Mucosa of descending colon (tissue), 3 donors: ENCODE measurements at places on chromosomes 2 and 18.

DNA sequence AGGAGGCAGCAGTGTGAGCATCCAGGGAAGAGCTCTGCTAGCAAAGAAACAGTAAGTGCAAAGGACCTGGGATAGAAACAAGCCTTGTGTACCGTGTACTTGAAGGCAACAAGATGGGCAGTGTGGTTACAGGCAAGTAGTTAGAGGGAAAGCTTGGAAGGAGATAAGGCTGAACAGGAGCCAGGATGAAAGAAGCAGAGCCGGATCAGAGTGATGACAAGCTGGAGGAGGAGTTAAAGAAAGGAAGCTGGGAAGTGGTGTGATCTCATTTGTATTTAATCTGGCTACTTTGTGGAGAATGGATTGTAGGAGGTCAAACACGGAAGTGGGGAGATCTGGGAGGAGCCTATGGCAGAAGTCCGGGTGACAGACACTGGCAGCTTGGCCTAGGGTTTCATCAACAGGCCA is 44.7 kb upstream of the VPS54 start:
- no peak for DNase-seq

DNA sequence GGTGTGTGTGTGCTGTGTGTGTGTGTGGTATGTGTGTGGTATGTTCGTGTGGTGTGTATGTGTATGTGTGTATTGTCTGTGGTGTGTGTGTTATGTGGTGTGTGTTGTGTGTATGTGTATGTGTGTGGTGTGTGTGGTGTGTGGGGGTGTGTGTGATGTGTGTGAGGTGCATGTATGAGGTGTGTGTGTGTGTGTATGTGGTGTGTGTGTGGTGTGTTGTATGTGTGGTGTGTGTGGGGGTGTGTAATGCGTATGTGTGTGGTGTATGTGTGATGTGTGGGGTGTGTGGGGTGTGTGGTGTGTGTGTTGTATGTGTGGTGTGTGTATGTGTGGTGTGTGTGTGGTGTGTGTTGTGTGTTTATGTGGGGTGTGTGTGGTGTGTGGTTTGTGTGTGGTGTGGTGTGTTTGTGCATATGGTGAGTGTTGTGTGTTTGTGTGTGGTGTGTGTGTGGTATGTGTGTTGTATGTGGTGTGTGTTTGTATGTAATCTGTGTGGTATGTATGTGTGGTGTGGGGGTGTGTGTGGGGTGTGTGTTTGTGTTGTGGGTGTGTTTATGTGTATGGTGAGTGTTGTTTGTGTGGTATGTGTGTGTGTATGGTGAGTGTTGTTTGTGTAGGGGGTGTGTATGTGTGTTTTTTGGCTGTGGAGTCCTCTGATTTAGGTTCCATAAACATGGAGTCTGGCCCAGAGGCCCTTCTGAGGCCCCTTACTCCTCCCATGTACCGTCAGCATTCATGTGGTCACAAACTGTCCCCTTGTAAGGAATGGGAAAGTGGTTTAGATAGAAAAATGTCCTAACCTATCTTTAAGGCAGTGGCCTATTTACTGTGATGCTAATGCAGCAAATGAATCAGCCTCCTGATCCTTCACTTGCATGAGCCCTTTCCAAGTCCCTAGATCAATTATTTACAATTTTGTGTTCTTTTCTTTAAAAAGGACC is 116.0 kb downstream of the ALPK2 start:
- no peak for DNase-seq

- DNase-seq, result no peak
Observed at GRCh38 chr2:170836027-170836426, 19.3 kb downstream of the GAD1 start.

DNA sequence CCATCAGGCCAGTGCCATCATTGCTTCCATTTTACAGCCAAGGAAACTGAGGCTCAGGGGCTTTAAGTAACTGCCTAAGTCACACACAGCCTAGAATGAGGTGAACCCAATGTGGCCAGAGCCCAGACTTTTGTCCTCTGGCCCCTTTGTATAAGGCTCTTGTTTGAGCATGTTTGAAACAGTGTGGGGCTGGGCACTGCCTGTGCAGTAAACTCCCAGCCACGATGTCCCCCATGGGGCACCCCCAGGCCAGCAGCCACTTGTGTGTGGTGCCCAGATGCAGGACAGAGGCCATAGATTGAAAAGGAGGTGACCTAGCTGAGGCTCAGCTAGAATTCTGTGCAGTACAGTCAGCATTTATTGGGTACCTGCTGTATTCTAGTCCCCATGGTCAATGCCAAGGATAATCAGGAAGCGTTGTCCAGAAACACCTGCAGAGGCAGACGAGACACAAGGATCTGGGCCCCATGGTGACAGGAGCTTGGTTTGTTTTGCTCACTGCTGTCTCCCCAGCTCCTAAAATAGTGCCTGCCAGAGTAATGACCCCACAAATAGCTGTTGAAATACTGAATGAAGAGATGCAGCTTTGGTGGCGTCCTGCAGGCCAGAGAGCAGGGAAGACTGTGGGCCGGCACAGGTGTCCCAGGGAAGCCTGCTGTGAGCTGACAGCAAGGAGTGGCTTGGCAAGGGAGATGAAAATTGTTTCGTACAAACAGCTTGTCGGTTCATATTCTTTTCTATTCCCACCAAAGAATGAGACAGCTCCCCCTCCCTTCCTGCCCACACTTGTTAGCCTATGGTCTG is 160.7 kb downstream of the LDLRAD4 start:
- no peak for DNase-seq

DNA sequence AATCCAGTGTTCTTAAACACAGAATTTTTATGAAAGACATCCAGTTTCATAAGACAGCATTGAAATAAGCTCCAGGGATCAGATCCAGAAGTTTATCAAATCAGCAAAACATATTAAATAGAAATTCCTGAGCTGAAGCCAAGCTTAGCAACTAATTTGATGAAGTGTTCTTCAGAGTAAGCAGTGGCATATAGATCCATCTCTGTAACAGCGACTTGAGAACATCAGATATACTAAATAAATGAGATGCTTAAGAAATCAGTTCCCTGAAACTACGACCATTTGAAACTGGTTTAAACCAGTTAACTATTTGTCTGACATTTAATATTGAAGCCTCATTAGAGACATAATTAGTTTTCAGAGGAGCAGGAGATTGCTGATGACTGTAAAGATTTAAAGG is 34.1 kb downstream of the PPP1R1C start:
- DNase-seq, result no peak

DNA sequence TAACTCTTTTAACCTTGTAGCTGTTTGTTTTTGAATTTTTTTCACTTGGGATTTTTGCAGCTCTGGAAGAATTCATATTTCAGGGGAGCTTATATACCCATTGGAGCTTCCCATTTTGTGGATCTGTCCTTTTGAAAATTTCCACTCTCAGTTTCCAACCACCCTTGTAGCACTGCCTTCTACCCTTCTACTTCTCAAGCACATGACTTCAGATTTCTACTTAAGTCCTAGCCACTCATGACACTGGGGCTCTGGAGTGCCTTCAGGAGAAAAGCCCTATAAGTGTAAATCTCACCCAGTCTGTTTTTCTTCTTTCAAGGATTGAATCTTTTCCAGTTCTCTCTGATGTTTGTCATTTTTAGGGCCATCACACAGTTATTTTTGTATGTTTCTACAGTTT is 283.7 kb upstream of the KCNH7 start:
- DNase-seq, result no peak

- DNase-seq, result peak; percentile 64
Observed at GRCh38 chr2:190469771-190470170, 61.6 kb downstream of the MFSD6 start.

GRCh38 chr18:58668897-58669296 is 2.4 kb upstream of the MALT1 start:
- no peak for DNase-seq

- DNase-seq, result no peak
Observed at GRCh38 chr2:138919120-138919747, 139.0 kb upstream of the NXPH2 start.

DNA sequence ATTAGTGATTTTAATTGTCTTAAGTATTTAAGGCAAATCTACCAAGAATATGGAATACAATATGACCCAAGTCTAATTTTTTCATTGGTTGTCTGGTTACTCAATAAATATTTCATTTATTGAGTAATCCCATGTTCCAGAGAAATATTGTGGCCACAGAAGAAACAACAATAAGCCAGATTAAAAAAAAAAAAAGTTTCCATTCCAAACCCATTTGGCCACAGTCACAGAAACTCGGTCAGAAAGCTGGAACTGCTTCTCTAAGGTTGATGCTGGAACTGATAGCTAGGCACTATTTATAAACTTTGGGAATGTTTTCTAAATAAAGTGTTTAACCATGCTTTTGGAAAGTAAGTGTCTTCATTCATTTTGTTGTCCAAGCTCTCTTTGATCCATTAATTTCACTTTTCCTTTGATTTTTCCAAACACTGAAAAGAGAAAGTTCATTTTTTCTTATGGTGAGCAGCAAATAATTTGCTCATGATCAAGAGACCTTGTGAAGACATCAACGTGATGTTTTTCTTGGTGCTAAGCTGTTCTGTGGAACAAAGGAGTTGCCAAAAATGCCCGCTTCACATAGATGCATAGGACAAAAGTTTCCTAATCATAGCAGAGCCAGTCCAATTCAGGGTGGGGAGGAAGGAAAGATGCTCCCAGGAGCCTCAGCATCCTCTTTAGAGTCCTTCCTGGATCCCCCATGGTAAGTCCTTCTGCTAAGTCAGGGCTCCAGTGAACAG is 72.1 kb upstream of the CCBE1 start:
- DNase-seq, result no peak

- DNase-seq, result peak; percentile 61
Observed at GRCh38 chr2:218814540-218815243, 16.9 kb downstream of the PRKAG3 start.

GRCh38 chr2:46878886-46879285 is 36.7 kb downstream of the MCFD2 start:
- no peak for DNase-seq

DNA sequence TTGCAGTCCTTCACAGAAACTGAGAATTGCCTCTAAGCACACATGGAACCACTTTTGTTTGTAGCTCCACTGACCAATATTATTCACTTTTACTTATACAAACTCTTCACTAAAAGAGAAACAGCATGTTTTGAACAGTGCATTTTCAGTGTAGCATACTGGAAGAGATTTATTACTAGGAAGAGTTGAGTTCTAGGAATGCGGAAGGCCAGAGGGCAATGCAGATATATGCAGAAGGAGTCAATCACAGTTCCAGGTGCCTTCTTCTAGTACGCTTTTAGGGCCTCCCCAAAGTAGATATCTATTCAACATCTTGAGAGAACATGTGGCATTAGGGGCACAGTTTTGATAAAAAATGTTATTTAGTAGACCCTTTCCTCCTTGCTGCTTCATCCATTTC is 1654.0 kb upstream of the ZEB2 start:
- no peak for DNase-seq

DNA sequence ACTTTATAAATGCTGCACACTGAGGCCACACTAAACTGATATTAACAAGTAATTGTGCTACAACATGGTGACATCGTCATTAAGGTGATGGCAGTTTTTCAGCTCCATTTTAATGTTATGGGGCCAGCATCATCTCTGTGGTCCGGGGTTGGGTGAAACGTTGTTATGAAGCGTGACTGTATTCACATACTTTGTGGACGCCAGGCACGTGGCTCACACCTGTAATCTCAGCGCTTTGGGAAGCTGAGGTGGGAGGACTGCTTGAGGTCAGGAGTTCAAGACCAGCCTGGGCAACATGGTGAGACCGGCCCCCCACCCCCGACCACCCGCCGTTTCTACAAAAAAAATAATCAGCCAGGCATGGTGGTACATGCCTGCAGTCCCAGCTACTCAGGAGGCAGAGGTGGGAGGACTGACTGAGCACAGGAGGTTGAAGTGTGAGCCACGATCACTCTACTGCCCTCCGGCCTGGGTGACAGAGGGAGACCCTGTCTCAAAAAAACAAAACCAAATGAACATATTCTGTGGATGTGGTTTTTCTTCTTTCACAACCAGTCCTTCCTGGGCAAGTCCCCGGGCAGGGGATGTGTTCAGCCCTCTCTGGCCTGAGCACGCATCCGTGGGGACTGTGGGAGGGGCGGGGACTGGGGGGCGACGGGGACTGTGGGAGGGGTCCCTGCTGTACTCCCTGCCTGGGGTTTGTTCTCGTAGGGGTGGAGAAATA is 12.9 kb upstream of the GAL3ST2 start:
- DNase-seq, result no peak

- DNase-seq, result no peak
Observed at GRCh38 chr2:121400201-121400600, 115.2 kb upstream of the TFCP2L1 start.

GRCh38 chr2:159942146-159942545 is 120.3 kb downstream of the PLA2R1 start:
- DNase-seq, result no peak

GRCh38 chr2:24667542-24667941 is 125.6 kb downstream of the PTRHD1 start:
- no peak for DNase-seq

- no peak for DNase-seq
Observed at GRCh38 chr2:148742373-148742772, 97.8 kb downstream of the EPC2 start.

DNA sequence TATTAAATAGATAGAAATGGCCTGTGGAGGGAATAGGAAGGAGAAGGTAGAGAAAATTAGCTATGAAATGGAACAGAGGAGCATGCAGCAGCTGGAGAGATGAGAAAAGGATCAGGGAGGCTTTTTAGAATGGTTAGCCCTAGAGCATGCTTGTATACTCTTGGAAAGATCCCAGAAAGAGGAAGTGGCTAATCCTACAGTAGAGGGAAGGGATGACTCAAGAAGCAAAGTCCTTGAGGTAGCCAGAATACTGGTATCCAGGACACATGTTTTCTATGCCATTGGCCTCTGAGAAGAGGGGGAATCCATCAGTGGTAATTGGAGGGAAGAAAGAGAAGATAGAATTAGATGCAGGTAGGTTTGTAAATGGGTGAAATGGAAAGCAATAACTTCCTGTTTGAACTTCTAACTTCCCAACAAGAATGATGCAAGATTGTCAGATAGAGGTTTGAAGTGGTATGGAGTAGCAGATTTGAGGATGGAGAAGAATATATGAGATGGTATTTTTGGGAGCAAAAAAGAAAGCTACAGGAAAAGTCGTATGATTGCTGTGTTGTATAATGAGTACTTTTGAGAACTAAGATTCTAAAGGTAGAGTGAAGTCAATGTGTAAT is 17.1 kb upstream of the OSBPL6 start:
- no peak for DNase-seq

DNA sequence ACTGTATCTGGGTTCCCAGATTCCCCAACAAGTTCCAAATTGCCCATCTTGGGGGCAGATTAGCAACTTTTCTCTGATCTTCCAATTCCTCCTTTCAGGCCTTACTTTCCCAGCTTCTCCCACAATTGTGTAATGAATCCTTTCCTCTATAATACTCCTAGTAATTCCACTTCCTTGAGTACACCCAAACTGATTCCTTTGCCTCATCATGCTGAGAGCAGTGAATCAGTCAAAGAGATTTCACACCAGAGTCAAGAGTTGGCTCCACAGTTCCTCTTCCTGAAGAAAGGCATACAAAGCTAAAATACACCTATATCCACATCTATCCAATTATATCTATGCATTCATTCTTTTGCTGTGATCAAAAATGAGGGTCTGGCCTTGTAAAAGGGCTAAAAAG is 28.6 kb upstream of the DAPL1 start:
- DNase-seq, result no peak

- no peak for DNase-seq
Observed at GRCh38 chr2:199851501-199851810, 464 bp upstream of the FTCDNL1 start.
